ENCODE measurements at places on chromosomes 3 and 15. TPM values are rescaled to one million over a fixed set of nuclear protein-coding genes. Genes with fewer than 3 reads are reported as not detected.

EFCAB12 gene
- 3.4 TPM for total RNA-seq

RASA2 gene
- total RNA-seq, result 96.4 TPM

- DNase-seq, result no peak
Measured at GRCh38 chr3:189967254-189967865, 153.3 kb downstream of the P3H2 start.

GNB4 gene
- total RNA-seq, result 0.41 TPM

PCOLCE2 gene
- total RNA-seq, result not detected

MCTP2 gene
- total RNA-seq, result 10.8 TPM

- peak; percentile 35 for DNase-seq
Measured at GRCh38 chr3:187802928-187803259, 57.6 kb upstream of the BCL6 start.

All from CD4-positive, alpha-beta T cell (primary cell).